ENCODE measurements at places on chromosomes 1 and 21.

GRCh38 chr1:32900371-32900955 is 726 bp downstream of the TMEM54 start:
- no peak for DNase-seq

- no peak for DNase-seq
Observed at GRCh38 chr1:3492545-3493246, 38.2 kb downstream of the ARHGEF16 start.

GRCh38 chr1:209785592-209785991 is 1.2 kb upstream of the C1orf74 start:
- no peak for DNase-seq

DNA sequence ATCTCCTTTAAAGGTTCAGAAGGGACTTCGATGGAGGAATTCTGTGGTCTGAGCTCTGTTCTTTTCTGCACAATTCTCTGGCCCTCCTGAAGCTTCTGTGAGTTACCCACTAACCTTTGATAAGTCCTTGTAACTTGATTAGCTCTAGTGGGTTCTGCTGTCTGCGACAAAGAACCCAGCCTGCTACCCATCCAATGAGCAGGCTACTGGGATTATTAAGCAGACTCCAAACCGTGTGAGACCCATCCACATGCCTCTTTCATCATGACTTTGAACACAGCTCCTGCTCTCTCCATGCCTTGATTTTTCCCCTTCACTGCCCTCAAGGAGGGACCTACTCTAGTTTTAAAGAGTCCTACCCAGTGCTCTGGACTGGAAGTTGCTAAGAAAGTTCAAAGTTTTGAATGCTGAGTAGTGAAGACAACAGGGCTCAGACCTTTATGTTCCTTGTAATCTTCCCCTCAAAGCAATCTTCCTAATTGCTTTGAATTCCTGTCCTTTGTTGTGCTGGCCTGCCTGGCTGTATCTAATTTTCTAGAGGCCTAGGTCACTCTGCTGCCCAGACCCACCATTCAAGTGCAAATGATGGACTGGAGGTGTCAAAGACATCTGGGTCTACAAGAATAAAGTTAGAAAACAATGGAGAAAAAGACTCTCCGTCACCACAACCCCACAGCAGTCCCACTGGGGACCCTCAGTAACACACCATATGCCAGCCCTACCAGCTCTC is 146.9 kb downstream of the RHOU start:
- no peak for DNase-seq

DNA sequence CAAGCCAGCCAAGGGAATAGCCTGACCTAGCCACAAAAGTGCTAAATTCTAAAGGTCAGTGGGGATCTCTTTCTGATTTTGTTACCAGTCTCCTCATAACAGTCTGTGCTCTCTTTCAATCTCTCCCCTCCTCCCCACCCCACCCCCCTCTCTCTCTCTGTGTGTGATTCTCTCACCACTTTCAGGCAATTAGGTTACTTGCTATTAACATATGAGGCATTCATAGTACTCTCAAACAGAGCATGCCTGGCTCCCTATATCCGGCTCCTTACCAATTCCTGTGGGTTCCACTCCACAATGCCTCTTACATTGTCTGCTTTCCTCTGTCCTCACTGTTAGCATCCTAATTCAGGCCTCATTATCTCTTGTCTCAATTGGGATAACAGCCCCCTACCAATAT is 464.3 kb upstream of the DEPDC1 start:
- DNase-seq, result no peak

DNA sequence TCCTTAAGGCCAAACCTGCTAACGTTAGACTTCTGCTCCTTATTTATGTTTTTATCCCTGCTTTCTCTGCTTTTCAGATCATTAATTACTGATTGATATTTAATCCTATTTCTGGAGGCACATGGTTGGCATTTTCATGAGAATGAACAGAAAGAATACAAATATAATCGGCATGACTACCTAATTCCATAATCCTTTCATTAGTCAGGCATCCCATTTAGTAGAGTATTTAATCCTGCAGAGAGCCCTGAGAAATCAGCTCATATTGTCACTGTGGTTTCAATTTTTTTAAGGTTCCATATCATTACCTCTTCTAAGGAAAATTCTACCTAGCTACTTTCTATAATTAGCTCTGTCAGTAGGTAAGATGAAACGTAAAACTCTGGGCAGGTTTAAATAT is 238.8 kb downstream of the NCAM2 start:
- no peak for DNase-seq

GRCh38 chr1:203272633-203273205 is 32.6 kb upstream of the BTG2 start:
- no peak for DNase-seq
